Renal cortex interstitium (tissue), 15 donors: ENCODE measurements at places on chromosomes 7 and 10. TPM values are rescaled to one million over a fixed set of nuclear protein-coding genes. Genes with fewer than 3 reads are reported as not detected.

OR9A2 gene
- not detected for polyA plus RNA-seq

UFSP1 gene
- polyA plus RNA-seq, result 1.6 TPM

ZNRF2 gene
- 17.2 TPM for polyA plus RNA-seq

PDK4 gene
- 21.3 TPM for polyA plus RNA-seq

SRI gene
- polyA plus RNA-seq, result 164 TPM

TMEM176B gene
- polyA plus RNA-seq, result 79.8 TPM

MSS51 gene
- polyA plus RNA-seq, result 1.9 TPM

SPDYE6 gene
- not detected for polyA plus RNA-seq

MOGAT3 gene
- polyA plus RNA-seq, result 0.53 TPM

ASB4 gene
- polyA plus RNA-seq, result 0.08 TPM

IQCE gene
- 24.2 TPM for polyA plus RNA-seq

BHLHA15 gene
- not detected for polyA plus RNA-seq

CYP3A7 gene
- polyA plus RNA-seq, result 0.30 TPM

AKR1C4 gene
- polyA plus RNA-seq, result 0.10 TPM

TMEM236 gene
- 0.20 TPM for polyA plus RNA-seq

FAM221A gene
- 12.8 TPM for polyA plus RNA-seq

TUBAL3 gene
- polyA plus RNA-seq, result 0.06 TPM

NPSR1 gene
- 0.21 TPM for polyA plus RNA-seq

ANKRD16 gene
- 12.8 TPM for polyA plus RNA-seq

OR2A42 gene
- polyA plus RNA-seq, result 1.2 TPM

ZYX gene
- polyA plus RNA-seq, result 96.0 TPM

OGDHL gene
- polyA plus RNA-seq, result 37.2 TPM

ANKRD26 gene
- 15.6 TPM for polyA plus RNA-seq

OPALIN gene
- not detected for polyA plus RNA-seq
